ENCODE measurements at places on chromosomes 11 and 22.

- no peak for DNase-seq
Measured at GRCh38 chr11:121550247-121551030, 97.7 kb upstream of the SORL1-AS1 start.

GRCh38 chr11:44034639-44035038 lies 13.1 kb upstream of the ACCSL start:
- DNase-seq: no peak

DNA sequence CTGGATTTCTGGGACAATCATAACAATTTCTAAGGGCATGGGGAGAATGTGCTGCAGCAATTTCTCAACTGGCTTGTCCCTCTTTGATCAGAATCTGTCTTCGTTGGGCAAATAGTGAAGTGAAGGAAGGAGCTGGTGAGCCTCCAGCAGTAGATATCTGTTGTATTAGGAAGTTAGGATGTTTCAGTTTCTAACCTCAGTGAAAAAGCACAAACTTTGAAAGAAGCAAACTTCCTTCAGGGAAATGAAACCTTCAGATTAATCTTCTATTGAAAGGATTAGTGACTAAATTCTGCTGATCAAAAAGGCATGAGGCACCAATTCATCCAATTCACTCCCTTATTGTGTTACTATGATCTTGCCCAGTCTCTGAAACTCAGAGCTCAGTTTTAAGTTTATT lies 24.3 kb downstream of the LMO2 start:
- no peak for DNase-seq

DNA sequence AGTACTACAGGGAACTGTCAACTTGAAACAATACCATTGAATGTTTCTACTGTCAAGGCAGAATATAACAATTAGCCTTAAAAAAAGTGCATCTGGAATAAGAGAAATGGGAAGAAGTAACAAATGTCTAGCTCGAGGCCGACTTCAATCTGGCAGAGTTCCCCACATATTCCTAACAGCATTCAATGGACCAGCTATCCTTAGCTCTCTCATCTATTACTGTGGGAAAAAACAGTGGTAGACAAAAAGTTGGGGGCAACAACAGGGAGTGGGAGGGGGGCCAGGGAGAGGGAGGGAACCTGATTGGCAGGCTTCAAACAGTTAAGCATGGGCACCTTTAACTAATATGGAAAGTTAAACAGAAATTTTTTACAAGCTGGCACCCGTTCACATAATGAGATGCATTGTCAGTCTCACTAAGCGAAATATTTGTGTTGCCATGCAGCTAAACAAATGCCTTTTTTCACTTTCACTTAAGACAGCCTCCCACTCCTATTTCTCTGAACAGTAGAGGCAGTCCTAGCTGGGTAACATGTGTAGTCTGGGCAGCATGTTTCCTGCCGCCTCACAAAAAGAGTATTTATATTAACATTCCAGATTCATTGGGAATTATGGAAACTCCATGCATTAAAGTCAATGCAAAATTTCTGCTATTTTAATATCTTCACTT lies 62.2 kb upstream of the SOX6 start:
- DNase-seq: no peak

GRCh38 chr11:81497202-81497804 lies 1236.4 kb downstream of the FAM181B start:
- DNase-seq: peak; percentile 43

- DNase-seq: no peak
Measured at GRCh38 chr11:133118563-133119268, 413.6 kb downstream of the OPCML start.

DNA sequence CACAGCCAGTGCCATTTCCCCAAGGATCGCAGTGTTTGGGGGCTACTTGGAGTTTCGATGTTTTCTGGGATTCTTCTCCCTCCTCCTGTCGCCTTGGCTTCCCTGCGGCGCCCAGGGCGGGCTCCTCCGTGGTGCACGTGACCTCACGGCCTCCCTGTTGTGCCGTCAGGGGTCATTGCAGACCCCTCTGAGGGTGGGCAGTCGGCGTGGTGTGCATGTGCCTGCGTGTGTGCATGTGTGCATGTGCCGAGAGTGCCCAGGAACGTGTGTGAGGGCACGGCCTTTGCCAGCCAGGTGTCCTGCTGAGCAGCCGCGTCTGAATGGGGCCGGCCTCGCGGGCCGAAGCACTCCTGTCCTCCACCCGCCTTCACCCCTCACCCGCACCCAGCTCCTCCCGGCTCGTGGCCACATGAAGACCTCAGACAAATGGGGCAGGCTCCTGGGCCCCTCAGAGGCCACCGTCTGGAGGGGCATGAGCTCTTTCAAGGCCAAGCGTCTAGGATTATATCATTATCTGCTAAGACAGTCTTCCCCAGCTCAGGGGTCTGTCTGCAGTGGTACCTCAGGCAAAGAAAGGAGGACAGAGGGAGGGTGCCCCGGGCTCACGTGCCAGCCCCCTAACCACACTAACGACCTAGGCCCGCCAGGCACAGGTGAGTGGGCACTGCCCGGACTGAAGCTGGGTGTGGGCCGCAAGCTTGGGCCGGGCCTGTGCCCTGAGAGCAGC lies 9.4 kb upstream of the MRPL23 start:
- DNase-seq: no peak

GRCh38 chr22:27554106-27554811 lies 247.3 kb downstream of the MN1 start:
- no peak for DNase-seq

GRCh38 chr11:57746920-57747319 lies 4.7 kb downstream of the BTBD18 start:
- no peak for DNase-seq

DNA sequence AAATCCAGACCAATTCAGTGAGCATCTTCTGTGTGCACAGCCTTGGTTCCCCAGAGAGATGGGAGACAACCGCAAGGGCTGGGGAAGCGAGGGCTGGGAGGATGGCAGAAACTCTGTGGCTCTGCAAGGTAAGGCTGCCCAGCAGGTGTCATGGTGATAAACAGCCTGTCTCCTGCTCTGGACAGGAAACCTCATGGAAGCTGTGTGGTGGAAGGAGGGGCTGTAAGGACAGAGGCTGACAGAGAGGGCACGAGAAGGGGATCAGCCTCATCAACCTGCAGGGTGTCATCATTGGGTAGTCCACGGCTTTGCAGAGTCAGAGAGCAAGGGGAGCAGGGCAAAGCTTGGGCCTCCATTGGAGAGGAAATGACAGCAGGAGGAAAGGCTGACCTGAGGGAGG lies 138.4 kb upstream of the CADM1 start:
- DNase-seq: no peak

GRCh38 chr11:87820011-87820410 lies 355.2 kb downstream of the RAB38 start:
- DNase-seq: no peak

GRCh38 chr11:61327669-61328071 lies 5.2 kb downstream of the DDB1 start:
- DNase-seq: no peak

DNA sequence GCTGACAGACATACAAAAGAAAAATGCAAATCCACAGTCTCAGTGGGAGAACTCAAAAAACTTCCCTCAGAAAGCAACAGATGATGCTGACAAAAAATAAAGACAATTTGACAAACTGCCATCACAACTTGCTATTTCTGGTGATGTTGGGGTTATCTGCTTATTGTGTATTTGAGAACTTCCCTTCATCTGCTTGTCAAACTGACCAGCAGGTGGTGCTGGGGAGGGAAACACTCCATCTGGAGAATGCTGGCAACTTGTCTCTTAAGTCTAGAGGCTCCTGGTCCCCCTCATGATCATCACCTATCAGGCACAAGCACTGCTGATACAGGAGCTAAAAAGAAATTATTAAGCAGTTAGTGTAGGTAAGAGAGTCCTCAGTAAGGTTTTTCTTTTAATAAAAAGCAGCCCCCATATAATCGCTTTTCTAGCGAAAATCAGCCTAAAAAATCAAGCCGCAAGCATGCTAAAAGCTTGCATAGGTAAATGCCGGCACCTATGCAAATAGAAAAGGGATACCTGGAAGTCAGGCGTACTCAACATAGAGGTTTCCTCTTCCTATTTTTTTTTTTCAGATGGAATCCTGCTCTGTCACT lies 9.8 kb upstream of the FAM111B start:
- peak; percentile 36 for DNase-seq
